ENCODE measurements at places on chromosomes 6 and 20. TPM values are rescaled to one million over a fixed set of nuclear protein-coding genes. Genes with fewer than 3 reads are reported as not detected.

The GABRR2 gene
- total RNA-seq: 0.36 TPM

The SLC9A8 gene
- total RNA-seq: 11.7 TPM

The PRRT1 gene
- not detected for total RNA-seq

The SPEF1 gene
- total RNA-seq: 2.0 TPM

The OGFRL1 gene
- 5.2 TPM for total RNA-seq

The LINC00237 gene
- total RNA-seq: not detected

The NCOA7 gene
- 13.4 TPM for total RNA-seq

The EPHA7 gene
- total RNA-seq: 0.52 TPM

The NHLRC1 gene
- 1.3 TPM for total RNA-seq

- no peak for DNase-seq
Measured at GRCh38 chr6:456358-456867, 64.9 kb downstream of the IRF4 start.

GRCh38 chr6:167103041-167103891 is 19.6 kb upstream of the CCR6 start:
- DNase-seq: no peak

DNA sequence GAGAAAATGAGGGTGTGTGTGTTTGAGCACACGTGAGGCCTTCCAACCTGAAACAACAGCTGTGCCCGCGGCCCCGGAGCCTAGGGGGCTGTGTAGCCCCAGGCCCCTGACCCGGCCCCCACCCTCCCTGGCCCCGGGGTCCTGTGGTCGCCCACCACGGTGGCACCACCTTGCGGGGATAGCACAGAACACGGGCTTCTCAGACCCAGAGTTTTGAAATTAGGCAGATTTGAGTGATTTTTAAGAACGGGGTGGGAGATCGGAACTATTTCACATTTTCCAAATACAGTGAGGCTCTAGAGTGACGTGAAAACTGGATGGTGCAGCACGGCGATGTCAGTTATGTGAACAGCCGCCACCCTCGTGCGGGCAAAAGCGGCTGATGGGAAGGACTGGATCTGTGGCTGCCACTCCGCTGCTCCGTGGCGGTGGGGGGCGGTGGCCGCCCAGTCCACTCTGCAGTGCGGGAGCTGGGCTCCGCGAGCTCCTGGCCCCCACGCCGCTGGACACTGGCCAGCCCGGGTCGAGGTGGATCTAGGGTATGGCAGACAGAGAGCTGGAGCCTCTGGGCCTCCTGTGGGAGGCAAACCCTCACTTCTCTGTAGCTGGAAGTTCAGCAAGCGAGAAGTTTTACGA is 17.3 kb upstream of the BHLHE23 start:
- no peak for DNase-seq

DNA sequence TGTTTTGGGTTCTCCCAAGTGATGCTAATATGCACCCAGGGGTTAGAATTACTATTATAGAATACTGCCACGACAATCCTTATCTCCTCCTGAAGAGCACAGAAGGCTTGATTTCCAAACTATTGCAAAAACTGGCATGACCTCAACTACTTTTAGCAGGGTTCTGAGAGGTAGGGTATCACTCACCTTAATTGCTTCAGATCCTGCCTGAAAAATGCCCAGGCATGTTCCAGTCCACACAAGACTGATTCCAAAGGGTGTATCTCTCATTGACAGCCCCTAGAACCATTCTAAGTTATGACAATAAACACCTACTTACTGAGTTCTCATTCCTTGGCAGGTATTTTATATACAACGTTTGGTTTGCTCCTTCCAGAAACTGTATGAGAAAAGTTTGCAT is 5.0 kb upstream of the DSE start:
- DNase-seq: no peak

GRCh38 chr6:113287396-113287795 is 569.7 kb upstream of the MARCKS start:
- DNase-seq: no peak

- DNase-seq: no peak
Measured at GRCh38 chr20:51380401-51381385, 161.8 kb downstream of the NFATC2 start.

DNA sequence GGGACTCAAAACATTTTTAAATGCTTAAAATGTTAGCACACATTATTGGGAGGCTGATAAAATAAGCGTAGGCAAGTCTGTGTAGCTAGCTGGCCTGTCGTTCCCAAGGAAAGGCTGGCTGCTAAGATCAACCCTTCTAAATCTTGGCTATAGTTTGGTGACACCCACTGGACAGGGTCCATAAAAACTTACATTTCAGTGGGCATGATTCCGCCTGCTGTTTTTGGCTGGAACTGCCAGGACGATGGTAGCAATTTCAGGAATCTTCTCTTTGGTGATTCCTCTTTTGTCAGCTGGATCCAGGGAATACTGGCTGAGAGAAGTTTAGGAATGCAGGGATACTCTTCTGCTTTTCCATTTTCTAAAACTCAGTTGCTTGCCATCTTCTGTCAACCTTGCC is 162.2 kb downstream of the NKAIN2 start:
- DNase-seq: peak; percentile 10

- peak; percentile 79 for DNase-seq
Measured at GRCh38 chr6:119148098-119148824, 69.8 kb upstream of the FAM184A start.

- no peak for DNase-seq
Measured at GRCh38 chr20:58352468-58352867, 36.6 kb upstream of the VAPB start.

- no peak for DNase-seq
Measured at GRCh38 chr6:170094686-170095272, 196.1 kb downstream of the DLL1 start.

GRCh38 chr20:40325006-40325568 is 363.9 kb downstream of the MAFB start:
- no peak for DNase-seq

DNA sequence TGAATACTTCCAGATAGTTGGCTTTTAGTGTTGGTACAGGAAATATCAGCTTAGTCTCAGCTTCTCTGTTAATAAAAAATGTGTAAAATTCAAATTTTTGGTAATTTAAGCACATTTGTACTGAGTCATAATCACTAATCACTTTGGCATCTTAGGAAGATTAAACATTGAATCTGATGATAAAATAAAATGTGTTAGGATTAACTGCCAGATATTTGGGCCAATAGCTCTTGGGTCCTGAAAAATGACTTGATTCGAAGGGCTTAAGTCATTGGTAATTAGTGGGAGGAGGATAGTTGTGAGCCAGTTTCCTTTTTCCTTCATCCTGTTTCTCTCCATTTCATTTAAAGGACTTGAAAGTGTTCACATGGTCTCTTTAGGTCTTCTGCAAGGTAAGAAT is 426.1 kb downstream of the RFPL4B start:
- DNase-seq: no peak

GRCh38 chr20:37540001-37540400 is 12.3 kb upstream of the BLCAP start:
- no peak for DNase-seq

DNA sequence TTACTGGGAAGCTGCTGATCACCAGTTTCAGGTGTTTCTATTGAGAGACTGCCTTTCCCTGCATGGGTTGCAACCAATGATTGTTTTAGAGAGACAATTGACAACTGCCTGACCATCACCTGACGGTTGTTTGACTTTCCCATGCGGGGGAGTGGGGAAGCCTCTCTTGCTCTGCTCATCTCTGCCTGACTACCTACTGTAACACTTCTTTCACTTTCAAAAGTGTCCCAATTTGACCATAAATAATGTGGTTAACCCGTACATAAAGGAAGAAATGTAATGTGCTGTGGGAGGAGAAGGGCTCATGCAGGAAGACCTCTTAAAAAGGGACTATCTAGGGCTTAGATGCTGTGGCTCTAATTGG is 122.1 kb upstream of the PHACTR1 start:
- no peak for DNase-seq

DNA sequence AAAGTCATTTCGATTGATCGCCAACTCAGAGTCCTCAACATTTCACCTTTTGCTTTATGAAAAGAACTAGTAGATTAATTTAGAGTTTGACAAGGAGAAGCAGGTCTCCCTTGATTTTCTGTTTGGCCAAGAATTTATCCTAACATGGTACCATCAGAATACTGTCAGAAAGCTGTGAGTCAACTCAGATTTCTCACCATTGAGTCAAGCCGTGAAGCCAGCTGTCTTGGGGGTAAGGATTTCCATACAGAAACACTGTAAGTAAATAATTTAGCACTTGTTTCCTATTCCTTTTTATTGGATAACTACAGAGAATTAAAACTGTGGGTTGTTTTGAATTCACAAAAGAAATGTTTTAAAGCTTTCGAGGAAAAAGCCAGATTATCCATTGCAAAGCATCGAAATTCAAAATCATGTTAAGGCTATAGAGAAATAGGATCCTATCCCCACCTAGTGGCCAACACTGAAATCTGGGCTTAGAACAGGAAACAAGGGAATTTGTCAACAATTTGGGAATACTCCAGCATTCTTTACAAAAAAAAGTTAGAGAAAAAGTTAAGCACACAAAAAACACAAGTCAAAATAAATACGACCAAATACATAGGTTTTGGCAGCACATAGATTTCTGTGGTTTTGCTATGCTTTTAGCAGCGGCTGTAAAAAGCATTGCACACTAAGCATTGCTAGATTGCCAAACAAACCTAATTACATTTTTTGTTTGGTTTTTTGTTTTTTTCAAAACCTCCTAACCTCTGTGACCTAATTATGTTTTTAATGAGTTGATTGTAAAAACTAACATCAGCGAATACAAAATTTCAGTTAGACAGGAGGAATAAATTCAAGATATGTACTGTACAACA is 44.2 kb downstream of the COL11A2 start:
- peak; percentile 63 for DNase-seq

DNA sequence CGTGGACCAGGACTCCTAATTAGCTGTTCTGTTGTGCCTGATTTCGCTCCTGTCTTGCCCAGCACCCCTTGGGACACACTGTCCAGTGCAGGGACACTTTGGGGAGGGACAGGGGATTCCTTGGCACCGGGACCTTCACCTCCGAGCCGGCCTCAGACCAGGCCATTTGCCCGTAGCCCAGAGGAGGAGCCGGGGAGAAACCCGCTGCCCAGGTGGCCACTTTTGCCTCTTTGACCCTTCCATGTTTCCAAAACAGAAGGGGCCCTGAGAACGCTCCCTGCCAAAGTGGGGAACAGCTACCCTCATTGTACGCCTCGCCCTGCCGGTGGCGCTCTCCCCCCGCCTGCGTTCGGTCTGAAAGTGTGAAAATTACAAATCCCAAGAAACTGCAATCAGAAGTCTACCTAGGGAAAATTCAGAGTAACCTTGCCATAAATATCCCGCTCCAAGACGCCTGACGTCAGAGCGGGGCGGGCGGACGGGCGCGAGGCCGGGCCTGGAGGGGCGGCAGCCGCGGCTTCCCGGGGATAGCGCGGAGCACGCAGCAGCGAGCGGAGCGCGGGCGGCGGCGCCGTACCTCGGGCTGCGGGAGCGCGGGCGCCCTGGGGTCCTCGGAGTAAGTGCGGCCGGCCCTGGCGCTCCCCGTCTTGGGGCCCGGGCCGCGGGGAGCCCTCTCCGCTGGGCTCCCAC is at the start of gene DAAM2:
Gene DAAM2 (plus strand): TSS at position 527 of the 690 bp plus-strand sequence. CDS start 63,927 bp downstream, outside the sequence.
- no peak for DNase-seq

DNA sequence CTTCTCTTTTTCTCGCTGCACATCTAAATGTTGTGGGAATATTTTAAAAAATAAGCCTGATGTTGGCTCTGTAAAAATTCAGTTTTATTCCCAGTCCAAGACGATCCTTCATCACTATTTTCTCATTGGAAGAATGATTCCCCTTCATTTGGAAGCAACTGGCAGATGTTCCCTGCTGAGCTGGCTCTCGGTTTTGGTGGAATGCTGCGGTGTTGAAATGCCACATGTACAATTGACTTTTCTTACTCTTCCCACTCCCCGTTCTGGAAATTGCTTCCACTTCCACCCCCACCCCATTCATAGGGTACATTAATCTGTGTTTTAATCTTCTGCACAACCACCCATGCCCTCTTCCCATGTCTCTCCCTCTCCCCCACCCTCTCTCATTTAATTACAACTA is 496.3 kb upstream of the MAP3K7 start:
- no peak for DNase-seq

DNA sequence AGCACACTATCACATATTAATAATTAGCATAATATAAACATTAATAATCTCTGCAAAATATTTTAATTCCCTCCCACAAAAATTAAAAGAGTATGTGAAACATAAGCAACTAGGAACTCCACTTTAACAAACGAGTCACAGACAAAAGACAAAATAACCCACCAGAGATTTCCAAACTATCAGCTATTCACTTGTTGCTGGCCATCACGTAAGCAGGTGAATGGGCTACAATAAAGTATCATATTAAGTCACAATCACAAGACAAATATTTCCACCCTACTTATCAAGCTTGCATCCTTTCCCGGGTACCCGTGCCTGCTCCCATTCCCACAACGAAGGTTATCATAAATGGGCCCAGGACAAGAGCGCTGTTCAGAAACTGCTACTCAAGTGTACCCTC is 2.5 kb downstream of the HDAC2 start:
- no peak for DNase-seq

GRCh38 chr20:47154089-47154488 is 202.4 kb downstream of the ZMYND8 start:
- DNase-seq: no peak

GRCh38 chr20:23868321-23868720 is 11.2 kb downstream of the CST5 start:
- no peak for DNase-seq

- DNase-seq: no peak
Measured at GRCh38 chr20:44513871-44514270, 8.0 kb downstream of the SERINC3 start.

DNA sequence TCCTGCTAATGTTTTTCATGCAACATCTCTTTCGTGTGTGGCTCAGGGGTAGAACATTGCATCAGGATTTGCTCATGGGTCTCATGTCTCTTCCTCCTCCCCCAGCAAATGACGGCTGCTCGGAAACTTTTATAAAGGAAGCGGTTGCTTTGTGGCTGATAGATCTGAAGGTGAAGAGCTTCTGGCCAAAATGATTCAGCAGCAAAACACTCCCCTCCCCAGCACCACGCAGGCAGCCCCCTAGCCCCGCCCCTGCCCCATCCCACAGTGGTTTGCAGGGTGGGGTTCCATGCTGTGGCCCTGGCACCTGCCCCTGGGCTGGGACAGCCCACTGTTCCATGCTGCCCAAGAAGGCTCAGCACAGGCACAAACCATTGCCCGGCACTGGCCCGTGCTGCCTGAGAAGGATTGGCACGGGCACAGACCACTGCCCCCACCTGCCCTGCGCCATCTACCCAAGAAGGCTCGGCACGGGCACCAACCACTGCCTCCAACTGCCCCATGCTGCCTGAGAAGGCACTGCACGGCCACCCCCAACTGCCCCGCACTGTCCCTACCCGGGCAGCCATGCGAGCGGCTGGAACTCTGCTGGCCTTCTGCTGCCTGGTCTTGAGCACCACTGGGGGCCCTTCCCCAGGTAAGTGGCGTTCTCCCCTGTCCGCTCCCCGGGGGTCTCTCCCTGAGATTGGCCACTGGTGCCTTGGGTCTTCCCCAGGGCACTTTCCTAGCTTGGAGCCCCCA is at the start of gene CST7:
Gene CST7 (plus strand): TSS at position 331 of the 741 bp plus-strand sequence. CDS start 237 bp downstream, at position 568.
- DNase-seq: peak; percentile 38

DNA sequence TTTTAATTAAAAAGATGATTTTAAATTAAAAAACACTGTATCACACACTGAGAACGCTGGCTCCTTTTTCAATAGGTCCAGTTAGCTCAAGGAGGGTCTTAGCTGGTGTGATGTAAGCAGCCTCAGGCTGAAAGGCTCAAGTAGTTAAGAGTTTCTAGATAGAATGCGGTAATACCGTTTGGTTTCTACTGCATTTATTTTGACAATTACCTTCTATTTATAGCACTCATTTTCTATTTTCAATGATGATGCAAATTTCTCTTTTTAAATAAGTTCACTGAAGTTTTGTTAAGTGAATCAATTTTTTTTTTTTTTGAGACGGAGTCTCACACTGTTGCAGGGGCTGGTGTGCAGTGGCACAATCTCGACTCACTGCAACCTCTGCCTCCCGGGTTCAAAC is 87.1 kb downstream of the PREX1 start:
- no peak for DNase-seq

Measured in PC-3 (cell line).